ENCODE measurements at places on chromosomes 6 and 20.

DNA sequence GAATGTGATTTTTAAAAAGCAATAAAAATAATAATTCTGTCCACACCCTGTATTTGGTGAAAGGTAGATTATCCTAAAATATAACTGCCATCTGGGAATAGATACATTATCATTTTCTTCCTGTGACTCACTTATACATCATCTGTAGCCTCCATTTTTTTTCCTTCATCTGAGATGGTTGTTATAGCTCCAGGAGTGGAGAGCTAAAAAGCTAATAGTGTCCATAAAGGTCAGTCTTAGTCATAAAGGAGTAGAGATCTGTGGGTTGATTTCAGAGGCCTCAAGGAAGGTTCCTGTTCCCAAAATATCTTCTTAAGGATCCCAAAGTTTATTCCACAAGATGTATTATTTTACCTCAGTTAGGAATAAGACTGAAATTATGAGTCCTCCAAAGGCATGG, 41.1 kb downstream of the FBXO5 start:
- no peak for DNase-seq

GRCh38 chr6:24009319-24009718, 116.7 kb upstream of the NRSN1 start:
- DNase-seq, result no peak

DNA sequence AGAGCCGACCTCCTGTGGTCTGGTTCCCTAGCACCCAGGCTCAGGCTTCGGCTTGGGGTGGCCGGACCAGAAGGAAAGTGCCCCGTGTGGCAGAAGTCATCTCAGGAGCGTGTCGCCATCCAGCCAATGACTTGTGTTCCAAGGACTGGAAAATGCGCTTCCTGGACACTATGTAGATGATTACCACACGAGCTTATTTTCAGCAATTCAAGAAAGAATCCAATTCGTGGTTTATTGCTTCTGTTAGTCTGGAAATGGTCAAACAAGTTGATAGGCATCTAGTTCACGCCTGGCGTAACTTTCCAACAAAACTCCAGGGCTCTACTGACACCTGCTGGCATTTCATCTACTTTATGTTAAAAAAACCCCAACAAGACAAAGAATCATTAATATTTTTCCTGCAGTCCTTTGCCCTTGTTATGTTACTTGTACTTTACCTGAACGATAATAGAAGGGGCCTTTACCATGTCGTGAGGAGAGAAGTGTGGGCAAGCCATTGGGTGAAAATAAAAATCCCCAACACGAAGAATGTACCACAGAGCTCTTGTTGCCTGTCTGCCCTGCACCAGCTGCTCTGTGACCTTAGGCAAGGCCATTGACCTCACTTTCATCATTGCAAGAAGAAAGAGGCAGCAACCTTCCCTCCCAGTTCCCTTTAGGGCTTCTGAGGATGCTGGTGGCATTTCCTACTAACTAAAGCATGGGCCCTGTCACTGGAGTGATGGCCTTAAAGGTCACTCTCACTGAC, 154.7 kb upstream of the LAMP5 start:
- DNase-seq, result no peak

GRCh38 chr6:158303210-158303731, 9.0 kb upstream of the TULP4 start:
- DNase-seq, result no peak

GRCh38 chr6:5115168-5115567, 30.0 kb downstream of the PPP1R3G start:
- no peak for DNase-seq

- no peak for DNase-seq
Measured at GRCh38 chr20:44776980-44777379, 31.3 kb downstream of the KCNK15 start.

Measured in lower leg skin (tissue), 4 donors.